ENCODE measurements at places on chromosomes 5 and 9.

DNA sequence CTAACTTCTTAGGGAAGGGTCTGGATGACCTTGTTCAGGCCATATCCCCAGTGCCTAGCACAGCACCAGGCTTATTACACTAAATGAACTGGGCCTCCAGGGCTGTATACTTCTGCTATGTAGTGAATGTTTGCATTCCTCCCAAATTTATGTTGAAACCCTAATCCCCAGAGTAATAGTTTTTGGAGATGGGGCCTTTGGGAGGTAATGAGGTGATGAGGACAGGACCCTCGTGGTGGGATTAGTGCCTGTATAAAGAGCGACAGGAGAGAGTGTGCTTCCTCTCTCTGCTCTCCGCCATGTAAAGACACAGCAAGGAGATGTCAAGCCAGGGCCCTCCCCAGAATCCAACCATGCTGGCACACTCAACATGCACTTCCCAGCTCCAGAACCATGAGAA, 148.3 kb downstream of the SEC61B start:
- DNase-seq = no peak

DNA sequence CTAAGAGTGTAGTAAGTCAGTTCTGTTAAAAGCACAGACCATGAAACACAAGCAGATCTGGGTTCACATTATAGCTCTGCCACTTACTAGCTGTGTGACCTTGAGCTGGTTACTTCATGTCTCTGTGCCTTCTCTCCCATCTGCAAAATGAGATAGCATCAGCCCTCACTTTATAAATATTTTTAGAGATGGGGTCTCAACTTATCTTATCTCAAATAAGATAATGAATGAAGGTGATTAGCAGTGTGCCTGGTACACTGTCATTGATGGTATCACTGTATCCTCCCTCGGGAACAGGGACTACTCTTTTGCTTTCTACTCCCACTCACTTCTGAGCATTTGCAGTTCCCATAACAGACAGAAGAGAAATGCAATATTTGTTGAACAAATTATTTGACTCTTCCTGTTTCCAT, 52.4 kb downstream of the GALNT10 start:
- no peak for DNase-seq

DNA sequence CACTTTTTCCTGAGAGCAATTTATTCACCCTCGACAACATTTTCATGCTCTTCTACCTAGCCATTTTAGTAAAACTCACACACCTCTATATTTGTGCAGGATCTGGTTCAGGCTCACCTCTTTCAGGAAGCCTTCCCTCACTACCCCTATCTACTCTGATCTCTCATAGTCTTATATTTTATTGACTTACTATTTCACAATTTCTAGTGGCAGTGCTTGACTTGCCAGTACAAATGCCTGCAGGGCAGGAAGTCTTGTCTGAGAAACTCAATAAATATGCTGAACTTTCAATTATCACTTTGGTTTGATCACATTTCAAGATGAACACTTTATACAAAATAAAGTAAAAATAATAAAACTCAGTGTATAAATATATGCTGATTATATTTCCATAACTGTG, 226.8 kb downstream of the CETN3 start:
- DNase-seq = no peak

DNA sequence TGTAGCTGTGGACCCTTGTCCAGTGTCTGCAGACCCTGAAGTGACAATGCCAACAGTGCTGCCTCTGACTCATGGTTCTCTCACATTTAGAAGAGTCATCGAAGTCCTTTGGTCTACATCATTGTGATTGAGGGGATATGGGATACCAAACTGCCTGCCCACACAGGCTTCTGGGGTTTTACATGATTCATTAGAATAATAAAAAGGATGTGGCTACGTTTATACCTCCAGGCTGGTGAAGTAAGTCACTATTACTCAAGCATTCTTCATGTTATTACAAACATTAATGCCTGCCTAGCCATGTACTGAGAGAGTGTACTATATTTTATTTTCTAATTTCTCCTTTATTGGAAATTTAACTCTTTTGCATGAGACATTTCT, 365.7 kb downstream of the SPATA31D1 start:
- no peak for DNase-seq

- no peak for DNase-seq
Measured at GRCh38 chr5:68066277-68066955, 149.1 kb upstream of the PIK3R1 start.
